NCI-H1930 (cell line): ENCODE measurements at places on chromosomes 11 and 22.

DNA sequence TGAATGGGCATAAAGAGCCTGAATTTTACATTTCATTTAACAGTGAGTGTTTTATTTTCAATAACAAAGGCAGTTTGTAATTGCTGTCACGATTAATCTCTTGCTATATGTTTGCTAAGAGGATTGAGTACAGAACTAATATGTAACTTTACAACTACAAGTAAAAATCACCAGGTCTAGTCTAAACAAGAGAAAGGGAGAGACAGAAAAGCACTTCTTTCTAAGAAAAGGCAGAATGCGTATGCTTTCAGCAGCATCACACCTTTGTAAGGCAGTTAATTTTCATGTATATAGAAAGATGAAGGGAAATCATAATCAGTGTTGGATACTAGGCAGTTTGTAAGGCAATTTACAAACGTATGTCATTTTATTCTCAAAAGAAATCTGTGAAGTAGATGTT, 169.8 kb downstream of the NELL1 start:
- peak; percentile 9 for DNase-seq

GRCh38 chr11:115930886-115931547, 426.8 kb upstream of the CADM1 start:
- no peak for DNase-seq

- no peak for DNase-seq
Observed at GRCh38 chr11:114265122-114265878, 30.9 kb upstream of the NNMT start.

- no peak for DNase-seq
Observed at GRCh38 chr11:119802670-119803069, 73.7 kb upstream of the NECTIN1 start.

GRCh38 chr22:48091656-48092223, 1329.3 kb downstream of the TBC1D22A start:
- no peak for DNase-seq

DNA sequence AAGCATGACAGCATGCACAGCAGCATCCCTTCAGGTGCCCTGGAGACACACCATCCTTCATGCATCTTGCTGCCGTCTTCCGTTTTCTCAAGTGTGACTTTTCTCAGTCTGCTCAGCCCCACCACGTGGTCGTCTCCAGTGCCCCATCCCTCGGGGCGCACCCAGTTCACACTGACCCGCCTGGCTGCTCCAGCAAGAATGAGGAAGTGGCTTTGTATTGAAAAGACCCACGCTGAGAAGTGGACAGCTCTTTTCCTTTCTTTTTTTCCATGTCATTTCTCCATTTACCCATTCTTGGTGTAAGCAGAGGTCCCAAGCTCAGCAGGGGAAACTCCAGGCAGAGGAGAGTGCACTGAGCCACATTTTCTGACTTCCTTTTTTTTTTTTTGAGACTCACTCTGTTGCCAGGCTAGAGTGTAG, 14.5 kb downstream of the SERPINH1 start:
- no peak for DNase-seq

GRCh38 chr11:65932558-65932919, 12.7 kb upstream of the TSGA10IP start:
- DNase-seq = no peak

DNA sequence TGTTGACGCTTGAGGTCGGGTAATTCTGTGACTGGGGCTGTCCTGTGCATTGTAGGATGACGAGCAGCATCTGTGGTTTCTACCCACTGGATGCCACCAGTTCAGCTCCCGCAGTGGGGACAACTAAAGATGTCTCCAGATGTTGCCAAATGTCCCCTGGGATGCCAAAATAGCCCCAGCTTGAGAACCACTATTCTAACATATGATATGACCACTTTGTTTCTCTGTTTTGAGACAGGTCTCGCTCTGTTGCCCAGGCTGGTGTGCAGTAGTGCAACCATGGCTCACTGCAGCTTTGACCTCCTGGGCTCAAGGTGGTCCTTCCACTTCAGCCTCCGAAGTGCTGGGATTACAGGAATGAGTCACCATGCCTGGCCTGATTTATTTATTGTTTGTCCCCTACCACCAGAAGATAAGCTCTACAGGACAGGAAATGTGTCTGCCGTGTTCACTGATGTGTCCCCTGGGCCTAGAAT, 4.4 kb upstream of the MEN1 start:
- DNase-seq = no peak

GRCh38 chr11:47241841-47242301, 6.7 kb downstream of the ACP2 start:
- no peak for DNase-seq

DNA sequence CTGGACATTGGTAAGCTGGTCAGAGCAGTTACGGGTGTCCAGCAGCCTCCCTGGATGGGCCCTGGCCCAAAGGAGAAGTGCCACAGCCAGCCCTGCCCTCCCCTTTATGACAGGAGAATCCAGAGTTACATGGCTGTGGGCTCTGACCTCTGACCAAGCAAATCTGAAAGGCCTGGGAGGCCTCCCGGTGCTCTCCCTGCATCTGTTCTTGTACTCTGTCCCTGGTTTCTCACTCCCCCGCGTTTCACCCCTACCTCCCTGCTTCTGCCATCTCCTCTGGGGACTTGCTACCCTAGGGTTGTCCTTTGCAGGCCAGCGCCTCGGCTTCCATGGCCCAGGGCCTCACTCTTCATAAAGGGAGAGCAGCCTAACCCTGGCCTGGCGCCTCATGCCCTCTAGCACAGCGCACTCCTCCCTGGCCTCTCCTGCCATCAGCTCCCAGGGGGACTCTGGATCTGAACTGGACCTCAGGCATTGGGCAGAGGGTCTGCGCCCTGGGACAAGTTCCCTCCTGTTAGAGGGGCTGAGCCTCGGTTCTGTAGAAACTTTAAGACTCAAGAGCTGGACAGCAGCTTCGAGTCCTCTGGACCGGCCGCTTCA, 10.7 kb downstream of the PICK1 start:
- no peak for DNase-seq

DNA sequence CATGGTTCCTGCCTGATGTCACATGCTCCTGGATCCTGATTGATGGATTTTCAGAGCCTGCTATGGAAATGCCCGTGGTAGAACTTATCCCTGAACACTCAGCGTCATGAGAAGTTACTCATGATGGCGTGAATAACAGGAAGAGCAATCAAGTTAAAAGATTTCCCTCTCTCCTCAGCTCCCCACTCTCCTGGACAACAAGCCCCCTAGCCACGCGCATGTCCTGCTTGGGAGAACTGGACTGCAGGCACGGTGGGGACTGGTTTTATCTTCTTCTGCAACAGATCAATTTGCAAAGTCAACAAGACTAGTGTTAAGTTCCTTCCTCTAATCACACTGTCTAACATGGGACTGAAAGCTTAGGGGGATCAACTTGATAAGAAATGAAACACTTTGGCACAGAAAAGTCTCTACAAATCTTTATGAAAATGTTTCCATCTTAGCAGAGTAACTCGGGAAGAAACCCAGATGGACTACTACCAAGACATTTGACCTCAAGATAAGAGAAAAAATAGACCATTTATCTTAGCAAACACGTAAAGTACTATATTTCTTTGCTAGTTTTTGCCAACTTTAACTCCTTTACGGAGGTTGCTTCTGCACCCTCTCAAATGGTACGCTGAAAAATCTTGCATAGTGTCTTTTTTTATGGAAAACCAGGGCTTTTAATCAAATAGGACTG, 27.6 kb downstream of the POU2AF1 start:
- no peak for DNase-seq

- no peak for DNase-seq
Observed at GRCh38 chr11:21475276-21475675, 717.6 kb upstream of the ANO5 start.

GRCh38 chr11:62786318-62787004, 741 bp upstream of the TMEM179B start:
- peak; percentile 82 for DNase-seq
